ENCODE measurements at places on chromosomes 4 and X.

GRCh38 chrX:7269589-7269988, 121.6 kb upstream of the PUDP start:
- DNase-seq: no peak

DNA sequence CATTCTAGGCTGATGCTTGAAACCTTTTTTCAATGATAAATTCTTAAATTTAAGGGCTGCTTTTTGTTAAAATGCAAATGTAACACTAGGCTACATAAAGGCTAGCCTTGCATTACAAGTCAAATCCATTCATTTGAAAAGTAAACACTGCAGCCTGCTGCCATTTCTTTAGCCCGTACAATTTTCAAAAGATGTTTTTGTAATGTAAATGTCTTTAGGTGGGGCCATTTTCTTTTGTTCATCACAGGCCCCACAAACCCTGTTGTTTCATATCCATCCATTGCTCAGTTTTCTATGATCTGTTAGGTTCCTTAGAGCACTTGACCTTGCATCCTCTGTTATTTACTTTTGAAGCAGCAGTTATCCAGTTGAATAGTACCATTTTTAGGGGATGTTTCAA, 296.2 kb upstream of the AMOT start:
- DNase-seq: no peak

GRCh38 chr4:101621120-101621519, 169.4 kb upstream of the BANK1 start:
- DNase-seq: no peak

GRCh38 chr4:82797040-82797404, 1.6 kb downstream of the SCD5 start:
- DNase-seq: no peak

DNA sequence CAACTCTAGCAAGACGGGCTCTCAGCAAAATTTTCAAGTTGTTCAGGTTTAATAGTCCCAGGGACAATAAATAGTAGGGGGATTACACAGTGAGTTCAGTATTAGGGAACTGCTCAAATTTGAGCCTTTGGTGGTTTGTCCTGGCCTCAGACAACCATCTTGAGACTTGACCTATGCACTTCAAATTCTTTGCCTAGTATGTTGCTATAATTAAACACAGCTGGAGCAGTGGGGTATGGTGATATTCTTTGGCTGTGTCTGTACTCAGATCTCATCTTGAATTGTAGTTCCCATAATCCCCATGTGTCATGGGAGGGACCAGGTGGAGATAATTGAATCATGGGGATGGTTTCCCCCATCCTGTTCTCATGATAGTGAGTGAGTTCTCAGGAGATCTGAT, 43.3 kb upstream of the TEX13A start:
- no peak for DNase-seq

- no peak for DNase-seq
These were observed 1.5 kb downstream of the TIFA start for GRCh38 chr4:112284166-112284565.

GRCh38 chr4:55469979-55470378, 74.2 kb downstream of the TMEM165 start:
- no peak for DNase-seq

GRCh38 chr4:111128327-111128726, 505.4 kb upstream of the PITX2 start:
- no peak for DNase-seq

DNA sequence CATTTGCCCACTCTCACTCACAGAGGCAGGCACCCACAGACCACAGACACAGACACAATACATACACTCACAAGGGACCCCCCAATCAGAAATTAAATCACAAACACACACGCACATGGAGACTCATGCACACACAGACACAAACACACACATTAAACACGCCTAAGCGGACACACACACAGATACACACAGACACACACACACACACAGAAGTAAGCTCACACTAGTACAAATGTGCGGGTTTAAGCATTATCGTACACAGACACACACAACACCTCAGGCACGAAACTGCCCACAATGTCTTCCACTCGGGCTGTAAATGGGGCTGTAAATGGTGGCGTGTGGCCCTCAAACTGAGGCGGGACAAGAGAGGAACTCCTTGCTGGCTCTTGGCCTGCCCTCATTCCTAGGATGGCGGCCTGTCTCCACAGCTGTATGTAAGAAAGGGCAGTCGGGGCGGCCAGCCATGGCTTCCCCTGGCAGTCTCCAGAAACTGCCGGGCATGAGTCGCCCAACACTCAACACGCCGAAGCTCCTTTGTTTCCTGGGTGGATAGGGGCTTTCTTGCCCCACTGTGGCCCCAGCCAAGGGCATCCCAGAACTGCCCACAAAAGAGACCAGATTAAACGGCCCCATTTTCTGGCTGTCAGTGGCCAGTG, 53.9 kb downstream of the NBDY start:
- no peak for DNase-seq

- DNase-seq: peak; percentile 75
These were observed 36.6 kb downstream of the MAP7D3 start for GRCh38 chrX:136214551-136214950.

GRCh38 chr4:176656108-176656507, 136.6 kb downstream of the VEGFC start:
- no peak for DNase-seq

DNA sequence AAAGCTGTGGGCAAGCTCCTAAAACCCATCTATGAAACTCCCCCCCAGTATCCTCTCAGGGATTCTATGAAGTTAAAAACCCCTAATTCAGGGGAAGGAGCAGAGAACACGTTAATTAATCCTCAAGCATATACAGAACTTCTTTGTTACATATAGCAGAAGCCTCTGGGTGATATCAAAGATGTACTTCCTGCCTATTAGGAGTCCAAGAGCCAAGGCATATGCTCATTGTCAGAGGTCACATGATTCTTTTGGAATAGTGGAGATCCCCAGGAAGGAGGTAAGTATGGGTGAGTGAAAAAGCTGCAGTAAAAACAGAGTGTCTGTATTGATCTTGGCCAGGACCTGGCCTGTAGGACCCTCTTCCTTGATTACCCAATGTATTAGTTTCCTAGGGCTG, 2.9 kb upstream of the SPARCL1 start:
- no peak for DNase-seq

GRCh38 chr4:124459196-124459940, 253.2 kb downstream of the ANKRD50 start:
- DNase-seq: peak; percentile 33

- peak; percentile 59 for DNase-seq
These were observed 47.4 kb downstream of the FGF2 start for GRCh38 chr4:122873821-122874593.

GRCh38 chr4:94588896-94589693, 137.4 kb downstream of the PDLIM5 start:
- DNase-seq: no peak

DNA sequence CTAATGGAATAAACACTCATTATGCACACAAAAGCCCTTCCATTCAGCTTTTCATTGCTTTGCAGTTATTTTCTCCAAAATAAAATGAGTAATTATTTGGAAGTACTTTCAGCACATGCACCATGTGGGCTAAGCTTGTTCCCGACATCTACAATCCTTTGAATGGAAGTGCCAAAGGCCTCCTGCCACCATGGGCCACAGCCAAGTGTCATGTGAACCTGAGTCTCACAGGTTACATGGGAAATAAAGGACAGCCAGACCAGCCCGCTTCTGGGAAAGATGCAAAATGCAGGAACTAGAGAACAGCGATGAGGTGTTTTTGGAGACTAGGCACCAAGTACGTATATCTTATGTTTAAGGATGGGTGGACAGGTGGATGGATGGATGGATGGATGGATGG, 181.8 kb downstream of the AFF2 start:
- no peak for DNase-seq

DNA sequence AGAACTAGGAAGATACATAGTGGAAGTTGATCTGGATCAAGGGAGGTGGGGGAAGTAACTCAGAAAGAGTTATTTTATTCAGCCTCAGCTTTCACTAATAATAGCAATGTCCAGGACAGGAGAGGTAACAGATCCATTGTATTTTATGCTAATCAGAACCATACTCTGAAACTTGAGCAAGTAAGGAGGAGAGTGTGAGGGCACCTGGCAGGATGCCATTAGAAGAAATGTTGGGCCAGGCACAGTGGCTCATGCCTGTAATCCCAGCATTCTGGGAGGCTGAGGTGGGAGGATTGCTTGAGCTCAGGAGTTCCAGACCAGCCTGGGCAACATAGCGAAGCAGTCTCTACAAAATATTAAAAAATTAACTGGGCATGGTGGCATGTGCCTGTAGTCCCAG, 16.3 kb downstream of the GPR34 start:
- DNase-seq: no peak

DNA sequence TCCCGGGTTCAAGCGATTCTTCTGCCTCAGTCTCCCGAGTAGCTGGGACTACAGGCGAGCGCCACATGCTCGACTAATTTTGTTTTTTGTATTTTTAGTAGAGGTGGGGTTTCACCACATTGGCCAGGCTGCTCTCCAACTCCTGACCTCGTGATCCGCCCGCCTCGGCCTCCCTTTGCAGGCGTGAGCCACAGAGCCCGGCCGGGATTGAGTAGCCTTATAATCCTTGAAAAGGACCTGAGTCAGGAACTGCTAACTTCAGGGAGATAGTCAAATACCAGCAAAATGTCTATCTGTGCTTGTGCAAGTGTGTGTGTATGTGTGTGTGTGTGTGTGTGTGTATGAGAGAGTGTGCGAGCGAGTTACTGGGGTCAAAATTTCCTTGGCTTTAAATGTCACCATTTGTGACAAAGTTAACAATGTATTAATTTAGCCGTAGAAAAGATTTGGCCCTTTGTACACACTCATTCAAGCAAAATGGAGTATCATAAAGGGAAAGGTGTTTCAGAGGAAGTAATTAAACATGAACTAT, 1.8 kb upstream of the KDM6A start:
- peak; percentile 7 for DNase-seq

- DNase-seq: no peak
These were observed 227.7 kb downstream of the BCOR start for GRCh38 chrX:39869846-39870601.

DNA sequence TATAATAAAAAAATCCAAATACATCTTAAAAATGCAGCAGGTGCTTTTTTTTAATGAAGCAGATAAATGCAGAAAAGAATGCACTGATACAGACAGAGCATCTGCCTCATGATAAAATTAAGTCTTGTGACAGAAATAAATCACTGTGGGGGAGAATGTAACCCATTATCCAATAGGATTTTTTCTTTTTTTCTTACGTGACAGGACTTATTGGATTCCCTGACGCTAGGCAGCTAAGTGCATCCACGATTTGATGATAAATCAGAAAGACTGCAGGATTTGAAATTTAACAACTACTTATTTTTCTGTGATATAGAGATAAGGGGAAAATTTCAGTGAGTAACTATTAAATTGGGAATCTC, 110.6 kb upstream of the PPARGC1A start:
- no peak for DNase-seq

DNA sequence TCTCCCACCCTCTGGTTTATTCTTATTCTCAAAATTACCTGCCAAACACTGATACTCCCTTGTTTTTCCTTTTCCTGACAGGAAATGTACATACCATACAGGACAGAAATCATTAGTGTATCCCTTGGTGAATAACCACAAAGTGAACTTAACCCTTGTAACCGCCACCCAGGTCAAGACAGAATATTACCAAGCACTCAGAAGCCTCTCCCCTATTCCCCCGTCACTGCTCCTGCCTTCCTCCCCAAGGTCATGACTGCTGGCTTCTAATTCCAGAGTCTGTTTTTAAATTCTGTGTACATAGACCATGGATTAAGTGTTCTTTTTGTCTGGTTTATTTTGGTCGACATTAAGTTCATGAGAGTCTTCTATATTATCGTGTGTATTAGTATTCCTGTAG, 37.7 kb downstream of the HTT start:
- no peak for DNase-seq

- DNase-seq: no peak
These were observed 384.9 kb upstream of the SLC7A11 start for GRCh38 chr4:138627096-138627495.

DNA sequence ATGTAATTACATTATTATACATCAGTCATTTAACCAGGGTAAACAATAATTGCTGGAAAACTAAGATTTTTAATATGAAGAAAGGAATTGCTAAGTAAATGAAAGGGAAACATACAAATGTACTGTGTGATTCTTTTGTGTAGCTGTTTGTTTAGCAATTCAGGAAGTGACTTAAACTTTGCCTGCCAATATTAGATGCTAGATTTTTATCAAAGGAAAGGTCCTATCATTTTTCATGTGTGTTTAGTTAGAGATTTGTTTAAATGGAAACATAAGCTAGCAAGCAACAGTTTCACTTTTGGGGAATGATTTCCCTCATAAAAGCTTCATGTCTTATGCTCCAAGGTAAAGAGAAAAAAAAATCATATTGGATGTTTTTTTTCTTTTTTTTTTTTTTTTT, 95.1 kb upstream of the LIMCH1 start:
- DNase-seq: no peak

DNA sequence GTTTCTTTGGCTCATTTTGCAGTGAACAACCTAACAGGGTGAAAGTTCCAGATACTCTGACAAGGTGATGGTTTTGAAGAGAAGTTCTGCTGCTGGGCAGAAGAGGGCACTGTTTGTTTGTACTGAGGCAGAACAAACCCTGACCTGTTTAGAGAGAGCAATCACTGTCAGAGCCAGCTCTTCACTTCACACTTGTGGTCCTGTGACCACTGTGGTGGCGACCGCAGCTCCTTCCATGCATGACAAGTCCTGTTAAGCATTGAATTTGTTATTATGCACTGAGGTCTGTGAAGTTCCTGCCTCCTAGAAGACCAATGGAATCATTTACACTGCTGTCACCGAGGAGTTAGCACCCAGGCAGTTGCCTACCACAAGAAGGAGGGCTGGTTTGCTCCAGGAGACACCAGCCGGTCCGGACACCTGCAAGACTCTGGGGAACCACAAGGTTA, 86.6 kb downstream of the ZNF330 start:
- peak; percentile 76 for DNase-seq

DNA sequence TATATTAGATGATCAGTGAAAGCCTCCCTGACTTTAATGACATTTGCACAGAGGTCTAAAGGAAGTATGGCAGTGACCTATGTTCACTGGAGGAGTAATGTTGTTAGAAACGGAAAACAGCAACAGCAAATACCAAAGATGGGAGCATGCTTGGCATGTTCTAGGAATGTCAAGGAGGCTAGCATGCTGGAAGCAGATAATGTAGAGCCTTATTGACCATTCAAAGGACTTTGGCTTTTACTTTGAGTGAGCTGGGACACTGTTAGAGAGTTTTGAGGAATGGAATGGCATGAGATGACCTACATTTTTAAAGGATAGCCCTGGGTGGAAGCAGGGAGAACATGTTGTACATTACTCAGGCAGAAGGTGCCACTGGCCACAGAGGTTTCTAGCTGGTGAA, 6.0 kb downstream of the RPA4 start:
- peak; percentile 75 for DNase-seq

DNA sequence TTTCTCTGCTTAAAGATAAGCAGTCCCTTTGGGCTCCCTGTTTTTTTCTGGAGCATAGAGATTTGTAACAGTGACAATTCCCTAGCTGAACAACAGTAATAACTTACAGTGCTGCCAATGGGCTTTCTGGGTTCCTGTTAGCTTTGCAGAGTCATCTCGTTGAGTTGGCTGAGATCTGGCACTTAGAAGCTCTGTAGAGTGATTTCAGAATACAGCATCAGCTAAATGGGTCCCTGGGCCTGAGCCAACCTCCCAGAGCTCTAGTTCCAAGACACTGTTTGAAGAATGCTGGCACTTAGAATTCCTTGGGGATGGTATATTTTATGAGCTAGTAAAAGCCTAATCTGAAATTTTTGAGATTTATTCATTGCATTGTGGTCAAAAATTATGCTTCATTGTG, 43.5 kb upstream of the SERTM2 start:
- DNase-seq: no peak
